ENCODE measurements at places on chromosomes 6 and 20.

DNA sequence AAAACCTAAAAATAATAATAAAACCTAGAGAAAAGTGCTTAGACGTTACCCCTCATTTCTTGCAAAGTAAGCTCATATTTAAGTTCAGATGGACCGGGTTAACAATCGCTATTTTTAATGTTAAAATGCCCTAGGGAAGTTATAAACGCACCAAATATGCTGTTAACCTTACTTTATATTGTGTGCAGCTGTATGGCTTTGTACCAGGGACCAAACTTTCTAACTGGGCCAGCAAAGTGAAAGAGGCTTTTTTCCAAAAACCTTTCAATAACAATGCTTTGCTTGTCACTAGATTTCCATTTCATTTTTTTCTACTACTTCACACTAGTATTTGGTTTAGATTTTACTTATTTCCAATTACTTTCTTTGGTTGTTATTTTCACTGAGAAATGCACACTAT, 248.5 kb downstream of the FOXC1 start:
- DNase-seq, result no peak

DNA sequence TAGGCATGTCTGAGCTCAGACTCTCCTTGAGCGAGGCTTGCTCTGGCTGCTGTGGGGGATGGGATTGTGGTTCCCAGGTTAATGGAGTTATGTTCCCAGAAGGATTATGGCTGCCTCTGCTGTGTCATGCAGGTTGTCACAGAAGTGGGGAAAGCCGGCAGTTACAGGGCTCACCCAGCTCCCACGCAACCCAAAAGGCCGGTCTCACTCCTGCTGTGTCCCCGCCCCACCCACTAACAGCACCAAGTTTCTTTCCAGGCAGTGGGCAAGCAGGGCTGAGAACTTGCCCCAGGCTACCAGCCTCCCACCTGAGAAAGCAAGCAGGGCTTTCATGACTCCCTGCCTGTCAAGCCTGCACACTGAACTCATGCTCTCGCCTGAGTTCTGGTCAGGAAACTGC, 750.5 kb downstream of the FRK start:
- no peak for DNase-seq

DNA sequence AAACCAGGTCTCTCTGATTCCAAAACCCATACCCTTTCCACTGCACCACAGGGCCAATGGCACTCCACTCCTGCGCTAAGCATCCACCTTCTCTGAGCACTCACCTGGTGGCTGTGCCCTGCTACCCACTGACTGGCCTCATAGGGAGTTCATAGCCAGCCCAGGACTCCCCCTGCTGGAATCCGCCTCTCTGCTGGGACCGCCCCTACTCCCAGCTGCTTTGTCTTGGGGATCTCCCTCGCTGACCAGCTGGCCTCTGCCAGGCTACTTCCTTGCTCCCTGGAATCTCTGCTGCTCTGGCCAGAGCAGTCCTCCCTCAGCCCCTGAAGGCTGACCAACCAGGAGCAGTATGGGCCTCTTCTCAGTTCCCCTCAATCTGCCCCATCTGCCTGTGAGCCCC, 129.7 kb downstream of the FAXC start:
- no peak for DNase-seq

DNA sequence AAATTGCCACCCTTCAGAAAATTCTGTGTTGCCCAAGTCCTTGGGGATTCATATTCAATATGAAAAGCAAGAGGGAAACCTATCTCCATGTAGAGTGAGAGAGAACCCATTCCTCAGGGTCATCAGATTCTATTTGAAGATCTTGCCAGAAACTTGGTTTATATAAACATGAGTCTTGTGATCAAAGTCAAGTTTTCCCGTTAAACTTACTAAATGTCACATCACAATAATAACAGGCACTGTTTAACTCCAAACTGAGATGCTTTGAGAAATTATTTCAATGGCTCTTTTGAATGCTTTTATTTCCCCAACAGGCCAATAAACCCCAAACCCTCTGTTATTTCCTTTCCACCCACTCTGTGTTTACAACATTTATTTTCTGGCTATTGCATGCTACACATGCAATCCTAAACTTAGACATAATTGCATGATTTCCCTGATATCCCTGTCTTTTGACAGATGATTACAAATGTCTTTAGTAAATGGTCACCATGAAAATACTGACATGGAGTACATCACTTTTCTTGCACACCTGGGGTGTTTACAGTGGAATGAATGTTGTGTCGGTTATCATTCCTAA, 31.1 kb upstream of the SSTR4 start:
- no peak for DNase-seq

- no peak for DNase-seq
Measured at GRCh38 chr20:34951652-34952051, 4.0 kb downstream of the GSS start.

GRCh38 chr6:138943089-138943625, 44.9 kb downstream of the REPS1 start:
- no peak for DNase-seq
